ENCODE measurements at places on chromosomes 3 and 15.

- no peak overlapping the region for H3K27ac ChIP-seq
- no peaks in the 10 kb centered on the region for H3K4me1 ChIP-seq
- DNase-seq, result no peak
- peaks cover 2% of the 10 kb centered on the region for H3K27me3 ChIP-seq
- no peak overlapping the region for H3K4me3 ChIP-seq
- H3K36me3 ChIP-seq, result no peaks in the 10 kb centered on the region
Measured at GRCh38 chr3:122101646-122102045, 46.5 kb downstream of the CD86 start.

- no peak overlapping the region for H3K27ac ChIP-seq
- no peaks in the 10 kb centered on the region for H3K36me3 ChIP-seq
- DNase-seq, result peak; percentile 79
- no peaks in the 10 kb centered on the region for H3K27me3 ChIP-seq
Measured at GRCh38 chr3:163058031-163058854, 1561.6 kb downstream of the OTOL1 start.

GRCh38 chr3:142881445-142882224 is 7.2 kb downstream of the PCOLCE2 start:
- H3K27me3 ChIP-seq, result no peaks in the 10 kb centered on the region
- H3K36me3 ChIP-seq, result no peaks in the 10 kb centered on the region
- no peak overlapping the region for H3K4me3 ChIP-seq
- DNase-seq, result no peak
- no peaks in the 10 kb centered on the region for H3K4me1 ChIP-seq
- no peak overlapping the region for H3K27ac ChIP-seq

GRCh38 chr3:57757642-57758297 is 1.7 kb downstream of the SLMAP start:
- no peak overlapping the region for H3K27ac ChIP-seq
- peaks cover 4% of the 10 kb centered on the region for H3K4me1 ChIP-seq
- H3K36me3 ChIP-seq, result no peaks in the 10 kb centered on the region
- peak overlapping the region; percentile 43 for H3K4me3 ChIP-seq

DNA sequence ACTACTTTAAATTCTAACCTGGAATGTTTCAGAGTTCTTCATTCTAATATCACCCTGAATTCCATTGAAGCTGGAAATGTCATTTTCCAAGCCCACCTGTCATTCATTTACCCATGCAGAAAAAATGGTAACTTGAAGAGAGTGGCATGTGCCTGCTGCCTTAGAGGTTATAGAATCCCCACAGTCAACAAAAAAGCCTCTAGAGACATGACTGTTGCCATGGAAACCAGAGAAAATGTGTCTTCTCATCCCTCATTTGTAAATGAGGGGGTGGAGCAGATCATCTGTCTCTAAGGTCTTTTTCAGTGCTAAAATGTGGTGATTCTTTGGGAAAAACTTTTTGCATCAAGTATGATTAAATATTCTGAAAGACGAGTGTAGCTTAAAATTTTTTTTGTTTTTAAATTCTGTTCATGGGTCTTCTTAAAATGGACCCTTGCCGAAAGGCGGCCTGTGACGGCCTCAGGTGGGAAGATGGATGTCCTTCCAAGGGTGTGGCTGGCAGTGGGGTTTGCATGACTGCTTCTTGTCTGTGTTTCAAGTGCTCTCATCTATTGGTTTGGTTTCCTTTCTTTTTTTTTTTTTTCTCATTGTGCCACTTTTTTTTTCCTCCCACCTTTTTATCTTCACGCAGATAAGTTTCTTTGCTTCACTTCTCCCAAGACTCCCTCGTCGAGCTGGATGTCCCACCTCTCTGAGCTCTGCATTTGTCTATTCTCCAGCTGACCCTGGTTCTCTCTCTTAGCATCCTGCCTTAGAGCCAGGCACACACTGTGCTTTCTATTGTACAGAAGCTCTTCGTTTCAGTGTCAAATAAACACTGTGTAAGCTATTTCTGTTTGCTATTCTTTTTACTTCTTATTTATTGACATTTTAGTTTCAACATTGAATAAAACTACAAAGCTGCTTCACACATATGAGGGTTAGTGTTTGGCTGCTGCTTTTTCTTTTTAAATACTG is 23.0 kb downstream of the TPM1 start:
- H3K4me3 ChIP-seq, result no peak overlapping the region
- H3K27me3 ChIP-seq, result no peaks in the 10 kb centered on the region
- DNase-seq, result no peak
- peaks cover 39% of the 10 kb centered on the region for H3K36me3 ChIP-seq

- H3K4me1 ChIP-seq, result no peaks in the 10 kb centered on the region
- no peaks in the 10 kb centered on the region for H3K36me3 ChIP-seq
- H3K27me3 ChIP-seq, result no peaks in the 10 kb centered on the region
- H3K27ac ChIP-seq, result no peak overlapping the region
- no peak for DNase-seq
Measured at GRCh38 chr15:29514926-29515325, 245.3 kb upstream of the NSMCE3 start.
